ENCODE measurements at places on chromosomes 1 and 21.

- no peak for DNase-seq
Measured at GRCh38 chr1:92094090-92094489, 13.9 kb downstream of the BTBD8 start.

DNA sequence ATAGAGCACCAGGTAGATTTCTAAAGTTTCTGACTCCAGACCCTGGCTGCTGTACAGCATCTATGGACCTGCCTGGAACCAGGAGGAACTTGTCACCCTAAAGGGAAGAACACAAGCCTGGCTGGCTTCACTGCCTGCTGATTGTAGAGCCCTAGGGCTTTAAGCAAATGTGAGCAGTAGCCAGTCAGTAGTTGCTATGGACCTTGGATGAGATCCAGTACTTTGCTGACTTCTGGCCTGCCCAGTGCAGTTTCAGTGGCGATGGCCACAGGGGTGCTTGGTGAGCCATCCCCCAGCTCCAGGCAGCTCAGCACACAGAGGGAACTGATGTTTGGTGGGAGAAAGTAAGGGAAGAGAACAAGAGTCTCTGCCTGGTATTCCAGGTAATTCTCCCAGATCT lies 68.4 kb downstream of the ATP6V1G3 start:
- no peak for DNase-seq

- no peak for DNase-seq
Measured at GRCh38 chr1:17994046-17994445, 113.6 kb upstream of the IGSF21 start.

GRCh38 chr1:203992440-203992839 lies 80.5 kb upstream of the SOX13 start:
- DNase-seq: no peak

DNA sequence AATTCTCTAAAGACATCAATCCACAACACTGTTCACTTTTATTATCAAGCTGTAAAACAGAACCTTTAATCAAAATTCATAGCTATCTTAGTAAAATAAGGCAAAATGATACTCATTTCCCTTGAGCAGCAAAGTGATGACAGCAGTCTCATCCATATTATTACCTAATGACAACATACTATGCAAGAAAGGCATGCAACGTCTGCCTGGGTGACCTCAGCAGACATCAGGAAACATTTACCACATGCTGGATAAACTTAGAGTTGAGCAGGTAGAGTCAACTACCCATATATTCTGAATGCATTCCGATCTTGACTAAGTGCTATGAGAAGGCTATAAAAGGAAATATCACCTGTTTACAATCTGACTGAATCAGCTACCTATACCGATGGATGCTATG lies 145.1 kb downstream of the SIPA1L2 start:
- DNase-seq: no peak

GRCh38 chr1:15088281-15088971 lies 65.1 kb upstream of the TMEM51 start:
- DNase-seq: no peak

DNA sequence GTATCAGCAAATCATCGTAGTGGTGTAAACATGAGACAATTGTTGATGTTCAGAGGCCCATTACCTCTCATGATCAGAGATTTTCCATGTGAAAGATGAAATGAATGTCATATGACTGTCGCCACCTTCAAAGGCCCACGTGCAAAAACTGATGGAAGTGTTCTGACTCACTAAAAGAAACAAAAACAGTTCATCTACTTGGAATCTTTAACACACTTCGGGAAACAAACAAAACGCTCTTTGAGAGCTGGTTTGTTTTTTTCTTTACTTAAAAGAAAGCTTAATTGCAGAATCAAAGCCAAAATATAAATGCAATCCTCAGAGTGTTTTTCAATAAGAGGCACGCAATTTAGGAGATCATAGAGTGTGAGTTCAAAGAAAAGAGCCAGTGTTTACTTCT lies 100.8 kb downstream of the PLPPR4 start:
- DNase-seq: no peak

DNA sequence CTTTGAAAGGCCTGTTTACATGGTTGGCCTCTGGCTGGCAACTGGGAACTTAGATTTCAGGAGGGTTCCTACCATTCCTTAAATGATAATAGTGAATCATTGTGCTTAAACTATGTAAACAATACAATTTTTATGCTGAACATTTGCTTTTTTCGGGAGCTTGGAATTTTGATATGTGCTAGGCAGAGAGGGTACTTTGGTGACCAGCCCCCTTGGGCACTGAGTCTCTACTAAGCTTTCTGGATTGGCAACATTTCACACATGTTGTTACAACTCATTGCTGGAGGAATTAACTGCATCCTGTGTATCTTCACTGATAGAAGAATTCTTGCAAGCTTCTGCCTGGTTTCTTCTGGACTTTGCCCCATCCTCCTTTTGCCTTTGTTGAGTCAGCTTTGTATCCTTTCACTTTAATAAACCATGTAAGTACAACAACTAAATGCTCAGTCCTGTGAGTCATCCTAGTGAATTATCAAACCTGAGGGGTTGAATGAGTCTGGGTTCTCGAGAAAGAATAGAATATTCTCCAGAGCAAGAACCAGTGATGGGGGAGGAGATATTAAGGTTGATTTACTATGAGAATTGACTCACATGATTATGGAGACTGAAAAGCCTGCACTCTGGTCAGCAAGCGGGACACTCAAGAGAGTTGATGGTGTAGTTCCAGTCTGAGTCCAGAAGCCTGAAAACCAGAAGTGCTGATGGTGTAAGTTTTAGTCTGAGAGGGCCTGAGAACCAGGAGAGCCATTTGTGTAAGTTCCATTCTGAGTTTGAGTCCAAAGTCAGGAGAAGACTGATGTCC lies 3.1 kb upstream of the SLC16A4 start:
- no peak for DNase-seq

DNA sequence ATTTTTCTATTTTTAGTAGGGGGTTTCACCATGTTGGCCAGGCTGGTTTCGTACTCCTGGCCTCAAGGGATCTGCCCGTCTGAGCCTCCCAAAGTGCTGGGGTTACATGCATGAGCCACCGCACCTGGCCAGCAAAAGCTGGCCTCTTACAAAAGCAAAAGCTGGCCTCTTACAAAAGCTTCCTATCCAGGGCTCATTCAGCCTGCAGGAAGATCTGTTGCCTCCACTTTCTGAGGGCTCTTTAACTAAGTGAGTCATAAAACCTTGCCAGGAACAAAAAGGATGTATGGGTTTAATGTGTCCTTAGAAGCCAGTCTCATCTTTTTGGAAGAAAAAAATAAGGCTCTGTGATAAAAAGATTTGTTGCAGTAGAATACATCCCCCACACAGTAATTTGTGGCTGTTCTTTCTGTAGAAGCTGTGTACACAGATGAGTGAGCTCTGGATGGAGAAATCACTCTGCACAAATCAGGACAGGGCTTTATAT lies 15.0 kb downstream of the HTR1D start:
- DNase-seq: no peak

DNA sequence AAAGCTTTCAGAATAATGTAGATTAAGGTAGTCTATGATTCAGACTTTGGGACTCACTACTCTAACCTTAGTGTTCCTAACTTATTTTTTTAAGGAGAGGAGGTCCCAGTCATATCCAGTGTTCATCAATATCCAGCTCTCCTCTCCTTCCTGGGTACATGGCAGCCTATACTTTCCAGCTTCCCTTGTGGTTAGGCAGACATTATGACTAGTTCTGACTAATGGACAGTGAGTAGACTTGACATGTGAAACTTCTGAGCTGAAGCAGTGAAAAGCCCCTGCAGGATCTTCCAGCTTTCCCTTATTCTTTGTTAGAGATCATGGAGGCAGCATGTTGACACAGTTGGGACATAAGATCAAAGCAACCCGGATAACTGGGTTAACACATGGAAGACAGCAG lies 144.2 kb downstream of the PTPRU start:
- DNase-seq: no peak

GRCh38 chr1:190124068-190124467 lies 353.6 kb downstream of the BRINP3 start:
- DNase-seq: no peak

GRCh38 chr1:173869021-173869359 lies 810 bp downstream of the ZBTB37 start:
- no peak for DNase-seq
